ENCODE measurements at places on chromosomes 5 and 9. TPM values are rescaled to one million over a fixed set of nuclear protein-coding genes. Genes with fewer than 3 reads are reported as not detected.
A peak's percentile ranks its signal among the peaks of the same experiment; 100 is the strongest.

GRCh38 chr5:152193391-152194107 lies 211.5 kb downstream of the NMUR2 start:
- DNase-seq: no peak

- no peak for DNase-seq
These were observed 565.8 kb upstream of the NUDT12 start for GRCh38 chr5:104128348-104128747.

DNA sequence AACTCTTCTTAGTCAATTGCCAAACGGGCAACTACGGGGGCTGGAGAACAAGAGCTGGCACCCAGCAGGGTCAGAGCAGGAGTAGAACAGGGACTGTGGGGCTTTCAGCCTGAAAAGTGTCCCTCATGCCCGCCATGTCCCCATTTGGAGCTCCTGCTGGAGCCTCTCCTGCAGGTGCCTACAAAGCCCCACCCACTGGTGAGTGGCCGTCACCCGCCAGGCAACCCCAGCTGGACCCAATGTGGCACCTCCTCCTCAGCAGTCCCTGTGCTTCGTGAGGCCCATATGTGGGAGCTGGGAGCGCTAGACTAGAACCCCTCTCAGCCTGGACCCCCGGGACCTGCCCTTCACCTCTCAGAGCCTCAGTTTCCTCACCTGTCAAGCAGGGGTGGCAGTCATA lies 40.9 kb downstream of the VAV2 start:
- DNase-seq: peak; percentile 86

DNA sequence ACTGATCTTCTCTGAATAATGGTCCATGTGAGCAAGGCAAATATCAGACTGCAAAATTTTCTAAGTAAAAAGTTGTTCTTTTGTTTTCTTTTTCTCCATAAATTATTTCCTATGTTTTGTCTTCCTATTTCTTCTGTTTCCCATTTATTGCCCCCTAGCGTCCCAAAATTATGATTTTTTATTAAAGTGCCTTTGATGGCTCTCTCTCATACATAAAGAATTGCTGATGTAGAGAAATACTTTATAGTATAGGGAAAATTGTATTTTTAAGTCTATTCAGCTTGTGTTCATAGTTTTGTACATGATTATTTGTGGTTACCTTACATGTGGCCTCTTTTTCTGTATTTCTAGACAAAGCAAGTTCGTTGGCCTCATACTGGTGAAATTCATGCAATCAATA lies 1031.2 kb downstream of the EFNA5 start:
- DNase-seq: no peak

DNA sequence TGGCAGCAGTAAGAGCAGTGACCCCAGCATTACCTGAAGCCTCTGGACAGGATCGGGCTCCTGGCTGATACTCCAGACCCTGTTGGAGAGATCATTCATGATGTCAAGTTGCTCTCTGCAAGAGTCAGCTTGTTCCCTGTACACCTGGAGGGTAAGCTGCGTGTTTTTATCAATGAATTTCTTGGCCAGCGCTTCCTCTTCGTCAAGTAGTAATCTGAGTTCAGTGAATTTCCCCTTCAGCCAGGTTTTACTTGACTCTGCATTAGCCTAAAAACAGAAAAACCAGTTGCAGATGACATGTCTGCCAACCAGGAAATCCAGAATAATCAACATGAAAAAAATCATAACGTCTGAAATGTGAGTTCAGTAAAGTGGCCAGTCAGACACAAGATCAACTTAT lies 19.1 kb downstream of the TRIM14 start:
- no peak for DNase-seq

DNA sequence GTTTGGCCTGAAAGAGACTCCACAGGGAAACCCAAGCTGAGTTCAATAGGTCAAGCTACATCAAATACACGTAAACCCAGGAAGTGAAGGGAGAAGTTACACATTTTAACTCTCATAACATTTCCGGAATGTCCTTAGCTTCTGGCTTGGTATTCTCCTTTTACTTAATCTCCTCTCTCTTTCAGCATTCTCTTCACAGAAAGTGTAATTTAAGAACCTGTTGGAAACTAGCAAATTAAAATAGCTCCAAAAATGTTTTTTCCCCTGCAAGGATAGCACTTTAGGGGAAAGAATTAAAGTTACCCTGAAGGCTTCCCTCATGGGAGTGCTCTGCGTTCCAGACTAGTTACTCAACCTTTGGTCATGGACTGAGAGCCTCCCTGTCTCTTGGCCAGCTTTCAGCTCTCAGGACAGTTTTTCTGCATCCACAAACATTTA lies 292.7 kb upstream of the TARS1 start:
- no peak for DNase-seq

The FAM221B gene
- not detected for total RNA-seq

The CARTPT gene
- not detected for total RNA-seq
